ENCODE measurements at places on chromosomes 2 and 18. TPM values are rescaled to one million over a fixed set of nuclear protein-coding genes. Genes with fewer than 3 reads are reported as not detected.

DNA sequence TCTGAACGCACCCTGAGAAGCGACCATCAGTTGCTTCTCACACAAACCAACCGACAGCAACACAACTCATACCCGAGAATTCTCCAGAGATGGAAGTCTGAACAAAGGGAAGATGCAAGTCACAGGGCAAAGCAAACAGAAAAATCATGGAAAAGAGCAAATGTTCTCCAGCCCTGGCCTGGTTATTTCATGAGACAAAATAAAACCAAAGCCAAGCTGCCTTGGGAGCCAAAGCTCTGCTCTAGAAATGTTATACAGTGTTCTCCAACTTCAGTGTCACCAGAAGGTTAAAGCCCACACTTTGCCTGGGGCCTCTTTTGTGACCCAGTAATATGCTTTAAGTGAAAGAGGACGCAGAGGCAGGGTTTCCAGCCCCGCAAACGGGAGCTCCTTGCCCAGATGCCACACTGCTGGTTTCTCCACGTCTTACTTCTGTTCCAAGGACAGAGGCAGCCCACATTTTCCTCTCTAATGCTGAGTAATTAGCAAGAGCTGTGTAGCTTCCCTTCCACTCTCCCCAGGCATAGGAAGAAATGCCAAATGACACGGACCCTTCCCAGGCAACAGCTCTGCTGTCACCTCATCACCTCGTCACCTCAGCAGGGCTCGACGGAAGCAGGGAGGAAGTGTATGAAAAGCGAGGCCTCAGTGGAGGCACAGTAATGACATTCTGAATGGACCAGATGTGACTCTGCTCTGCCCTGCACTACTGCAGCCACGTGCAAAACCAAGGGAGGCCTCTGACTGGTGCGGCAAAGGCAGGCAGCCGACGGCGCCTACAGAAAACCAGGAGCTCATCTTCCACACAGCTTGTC, 64.7 kb downstream of the FBXO15 start:
- DNase-seq, result no peak

The UGT1A3 gene
- not detected for total RNA-seq

DNA sequence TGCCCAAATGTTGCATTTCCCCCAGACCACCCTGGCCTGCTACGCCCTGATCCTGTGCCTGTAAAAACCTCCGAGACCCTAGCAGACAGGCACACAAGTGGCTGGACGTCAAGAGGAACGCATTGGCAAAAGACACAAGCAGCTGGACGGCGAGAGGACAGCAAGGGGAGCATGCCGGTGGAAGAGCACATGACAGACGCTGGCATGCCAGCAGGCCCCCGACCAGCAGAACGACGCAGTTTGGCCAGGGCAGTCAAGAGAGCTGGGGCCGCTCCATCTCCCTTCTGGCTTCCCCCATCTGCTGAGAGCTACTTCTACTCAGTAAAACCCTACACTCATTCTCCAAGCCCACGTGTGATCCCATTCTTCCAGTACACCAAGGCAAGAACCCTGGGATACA, 42.1 kb downstream of the SAP130 start:
- no peak for DNase-seq

GRCh38 chr18:77078690-77079070, 53.9 kb downstream of the MBP start:
- DNase-seq, result no peak

DNA sequence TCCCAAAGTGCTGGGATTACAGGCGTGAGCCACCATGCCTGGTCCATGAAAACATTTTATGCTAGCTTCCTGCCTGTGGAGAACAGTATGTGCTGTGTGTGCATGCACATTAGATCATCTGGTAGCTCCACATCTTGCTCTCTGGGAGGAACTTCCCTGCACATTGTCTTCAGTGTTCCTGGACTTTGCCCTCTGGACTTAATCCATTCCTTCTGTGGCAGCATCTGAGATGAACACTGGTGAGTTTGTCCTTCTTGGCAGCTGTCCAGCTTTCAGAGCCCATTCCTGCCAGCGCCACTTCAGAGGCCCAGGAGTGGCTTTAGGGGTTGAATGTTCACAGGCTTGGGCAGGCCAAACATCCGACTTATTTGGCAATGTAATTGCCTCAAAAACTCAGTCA, 65.2 kb downstream of the POU3F3 start:
- DNase-seq, result no peak

GRCh38 chr2:190425221-190425866, 17.2 kb downstream of the MFSD6 start:
- no peak for DNase-seq

The SNTG2 gene
- 2.1 TPM for total RNA-seq

GRCh38 chr2:23563673-23564614, 179.0 kb downstream of the KLHL29 start:
- peak; percentile 85 for DNase-seq

DNA sequence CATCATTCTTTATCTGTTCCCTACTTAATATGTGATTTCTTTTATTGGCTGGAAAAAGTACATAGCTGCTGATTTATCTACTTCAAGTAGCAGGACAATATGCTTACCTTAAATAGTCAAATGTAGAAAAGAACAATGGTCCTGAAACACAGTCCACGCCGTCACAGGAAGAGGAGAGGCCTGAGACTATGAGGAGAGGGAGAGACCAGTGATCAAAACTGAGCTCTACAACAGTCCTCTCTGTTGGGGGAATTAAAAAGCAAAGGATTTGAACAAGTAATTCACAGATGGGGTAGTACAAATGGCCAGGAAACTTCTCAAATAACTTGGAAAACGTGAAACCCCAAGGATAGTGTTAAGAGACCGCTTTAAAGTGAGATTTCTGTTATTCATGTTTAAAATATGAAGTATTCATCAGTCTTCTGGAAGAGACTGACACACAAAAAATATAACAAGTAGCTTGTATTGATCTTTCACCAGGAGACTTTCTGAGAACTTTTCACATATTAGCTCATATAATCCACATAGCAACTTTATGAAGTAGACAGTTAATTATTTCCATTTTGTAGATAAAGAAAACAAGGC, 20.2 kb downstream of the SCYGR8 start:
- DNase-seq, result no peak

The SLC25A12 gene
- 12.2 TPM for total RNA-seq

DNA sequence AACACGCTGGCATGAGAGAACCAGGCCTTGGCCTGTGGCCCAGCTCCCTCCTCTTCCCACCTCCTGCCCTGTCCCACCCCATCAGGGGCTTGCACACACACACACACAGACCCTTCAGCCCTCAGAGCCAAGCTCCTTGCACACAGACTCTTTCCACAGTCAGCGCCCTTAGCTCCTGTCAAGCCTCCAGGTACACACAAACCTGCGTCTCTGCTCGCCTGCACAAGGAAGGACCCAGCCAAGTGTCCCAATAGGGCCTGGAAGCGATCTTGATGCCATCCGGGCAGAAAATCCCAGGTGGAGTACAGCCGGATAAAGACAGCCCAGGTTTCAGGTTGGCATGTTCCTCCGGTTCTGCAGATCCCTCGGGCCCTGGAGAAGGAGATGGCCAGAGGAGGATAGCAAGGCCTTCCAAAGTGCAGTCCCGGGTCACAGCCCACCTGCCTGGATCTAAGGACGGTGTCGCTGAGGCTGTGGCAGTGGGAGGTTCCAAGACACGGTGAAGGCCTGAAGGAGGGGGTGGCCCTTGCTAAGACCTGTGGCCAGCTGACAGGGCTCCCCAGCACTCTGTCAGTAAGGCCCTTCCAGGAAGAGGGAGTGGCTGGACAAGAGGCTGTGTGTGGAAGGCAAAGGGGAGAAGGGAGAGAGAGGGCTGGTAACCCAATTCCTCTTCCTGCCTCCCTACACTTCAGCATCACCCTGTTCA, 18.5 kb upstream of the STEAP3 start:
- DNase-seq, result no peak

The DUSP19 gene
- 1.3 TPM for total RNA-seq

DNA sequence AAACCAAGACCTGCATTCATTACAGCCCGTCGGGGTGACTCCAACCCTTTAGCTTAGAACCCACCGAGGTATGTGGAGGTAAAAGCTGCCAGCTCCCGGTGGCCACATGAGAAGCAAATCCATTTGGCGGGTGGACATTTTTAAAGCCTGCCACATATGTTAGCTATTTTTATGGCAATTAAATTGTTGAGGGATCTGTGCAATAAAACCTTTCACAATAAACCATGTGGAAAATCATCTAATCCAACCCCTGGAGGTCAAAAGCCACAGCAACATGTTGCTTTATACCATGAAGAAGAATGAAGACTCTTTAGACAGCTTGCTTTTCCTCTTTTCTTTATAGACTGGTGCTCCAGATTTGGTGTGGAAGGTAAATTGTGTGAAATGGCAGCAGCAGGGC, 176.3 kb downstream of the AGPS start:
- DNase-seq, result no peak

- DNase-seq, result no peak
Measured at GRCh38 chr2:239687441-239687840, 286.6 kb upstream of the HDAC4 start.

DNA sequence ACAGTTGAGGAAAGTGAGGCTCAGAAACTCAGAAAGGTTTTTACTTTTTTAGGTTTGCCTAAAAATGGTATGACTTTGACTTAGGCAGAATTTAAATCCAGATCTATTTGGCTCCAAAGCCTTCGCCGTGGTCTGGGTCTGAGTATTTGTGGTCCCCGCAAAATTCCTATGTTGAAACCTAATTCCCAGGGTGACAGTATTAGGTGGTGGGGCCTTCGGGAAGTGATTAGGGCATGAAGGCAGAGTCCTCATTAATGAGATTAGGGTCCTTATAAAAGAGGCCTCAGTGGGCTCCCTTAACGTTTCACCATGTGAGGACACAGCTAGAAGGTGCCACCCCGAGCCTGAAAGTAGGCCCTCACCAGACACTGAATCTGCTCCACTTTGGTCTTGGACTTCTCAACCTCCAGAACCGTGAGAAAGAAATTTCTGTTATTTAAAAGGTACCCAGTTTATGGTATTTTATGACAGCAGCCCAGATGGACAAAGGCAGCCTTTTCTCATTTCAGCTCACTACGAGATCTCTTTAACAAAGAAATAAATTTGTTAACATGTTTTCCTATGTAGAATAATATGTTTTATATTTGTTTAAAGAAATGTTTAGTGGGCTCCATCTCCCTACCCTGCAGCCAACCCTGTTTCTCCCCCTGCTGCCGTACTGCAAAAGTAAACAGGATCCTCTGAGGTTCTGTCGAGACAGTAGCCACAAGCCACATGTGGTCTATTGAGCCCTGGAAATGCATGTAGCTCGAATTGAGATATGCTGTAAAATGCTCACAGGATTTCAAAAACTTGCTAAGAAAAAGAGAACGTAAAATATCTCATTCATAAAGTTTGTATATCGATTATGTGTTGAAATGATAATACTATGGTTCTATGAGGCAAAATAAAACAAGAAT, 80.6 kb downstream of the MOGAT1 start:
- no peak for DNase-seq

- no peak for DNase-seq
Measured at GRCh38 chr2:86338778-86339295, 1.4 kb upstream of the REEP1 start.

DNA sequence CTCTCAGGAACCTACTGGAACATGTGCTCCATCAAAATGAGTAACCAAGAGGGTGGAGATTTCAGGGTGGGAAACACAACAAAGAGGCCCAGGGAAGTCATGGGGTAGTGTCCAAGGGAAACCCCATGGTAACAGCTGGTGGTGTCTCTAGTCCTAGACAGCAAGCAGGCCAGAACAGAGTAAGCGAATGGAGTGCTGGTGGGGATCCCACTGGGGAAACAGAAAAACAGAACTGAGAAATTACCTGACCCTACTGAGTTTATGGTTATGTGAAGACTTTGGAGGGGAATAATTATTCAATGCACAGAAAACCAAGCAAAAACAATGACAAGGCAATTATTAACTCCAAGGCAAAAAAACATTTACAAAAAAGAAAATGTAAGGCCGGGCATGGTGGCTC, 16.9 kb downstream of the ERCC3 start:
- DNase-seq, result no peak

DNA sequence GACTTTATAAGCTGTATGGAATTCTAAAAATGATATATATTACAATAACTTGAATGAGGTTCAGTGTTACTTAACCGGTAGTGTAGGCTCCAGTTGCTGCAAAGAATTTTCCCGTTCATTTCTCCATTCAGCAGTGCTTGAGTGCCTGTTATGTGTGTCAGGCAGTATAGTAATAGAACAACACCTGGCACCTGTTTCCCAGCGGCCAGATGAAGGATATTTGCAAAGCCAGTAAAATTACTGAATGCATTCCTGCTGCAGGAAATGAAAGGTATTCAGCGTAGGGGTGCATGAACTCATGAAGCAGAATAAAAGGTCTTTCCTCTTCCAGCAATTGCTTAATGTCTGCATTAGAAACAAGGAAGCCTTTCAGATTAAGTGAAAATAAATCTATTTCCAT, 18.8 kb downstream of the YPEL5 start:
- no peak for DNase-seq

The RAMP1 gene
- total RNA-seq, result 0.17 TPM

- DNase-seq, result peak; percentile 82
Measured at GRCh38 chr2:238761868-238762267, 86.0 kb upstream of the TWIST2 start.

DNA sequence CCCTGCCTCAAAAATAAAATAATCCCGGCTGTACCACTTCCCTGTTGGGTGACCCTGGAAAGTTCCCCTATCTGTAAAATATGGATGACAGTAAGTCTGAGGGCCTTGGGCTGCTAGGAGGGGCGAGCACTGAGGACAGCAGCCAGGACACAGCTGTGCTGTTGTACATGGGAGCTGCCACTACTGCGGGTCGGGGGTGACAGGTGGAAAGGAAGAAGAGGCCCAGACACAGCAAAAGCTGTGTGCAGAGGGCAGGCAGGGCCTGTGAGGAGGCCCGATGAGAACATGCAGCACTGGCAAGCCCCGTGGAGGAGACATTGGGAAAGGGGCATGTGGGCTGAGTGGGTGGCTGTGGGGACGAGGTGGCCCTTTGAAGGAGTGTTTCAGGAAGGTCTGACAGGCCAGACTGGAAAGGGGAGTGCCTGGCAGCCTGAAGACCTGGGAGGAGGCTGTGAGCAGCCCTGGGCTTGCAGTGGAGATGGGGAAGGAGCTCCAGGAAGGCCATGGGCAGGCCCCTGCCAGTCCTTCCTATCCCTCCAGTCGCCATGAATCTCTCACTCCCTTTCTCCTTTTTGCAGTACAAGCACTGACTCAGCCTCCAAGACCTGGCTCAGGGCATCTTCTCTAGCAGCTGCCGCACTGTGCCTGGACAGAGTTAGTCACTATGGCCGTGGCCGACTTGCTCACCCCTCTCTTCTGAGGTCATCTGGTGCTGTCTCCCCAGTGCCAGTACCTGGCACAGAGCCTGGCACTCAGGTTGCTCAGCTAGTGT, 28.9 kb upstream of the SEMA4C start:
- no peak for DNase-seq

The LRRC30 gene
- not detected for total RNA-seq

The ZNF521 gene
- total RNA-seq, result 1.6 TPM

The NT5DC4 gene
- total RNA-seq, result not detected

The CMPK2 gene
- total RNA-seq, result 0.69 TPM

Data from H7 (cell line).